Right kidney (tissue), 9 donors: ENCODE measurements at places on chromosomes 6 and 20.

DNA sequence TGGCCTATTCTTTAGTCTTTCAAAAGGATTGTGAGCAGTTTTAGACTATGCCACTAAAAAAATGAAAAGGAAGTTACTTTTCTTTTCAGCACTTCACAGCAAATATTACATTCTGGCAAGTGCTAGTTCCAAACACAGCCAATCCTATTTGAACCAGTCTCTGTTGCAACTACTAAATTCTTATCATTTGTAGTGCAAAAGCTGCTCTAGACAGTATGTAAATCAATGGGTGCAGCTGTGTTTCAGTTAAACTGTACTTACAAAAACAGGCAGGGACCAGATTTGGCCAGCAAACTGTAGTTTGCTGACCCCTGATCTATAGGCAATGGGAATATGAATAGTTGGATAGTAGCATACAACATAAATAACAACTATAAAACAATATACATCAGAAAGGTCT lies 68.1 kb upstream of the TULP1 start:
- DNase-seq: no peak

- no peak for DNase-seq
Observed at GRCh38 chr20:25624500-25624939, 706 bp upstream of the NANP start.

GRCh38 chr6:36235862-36236261 lies 34.0 kb upstream of the PNPLA1 start:
- no peak for DNase-seq

DNA sequence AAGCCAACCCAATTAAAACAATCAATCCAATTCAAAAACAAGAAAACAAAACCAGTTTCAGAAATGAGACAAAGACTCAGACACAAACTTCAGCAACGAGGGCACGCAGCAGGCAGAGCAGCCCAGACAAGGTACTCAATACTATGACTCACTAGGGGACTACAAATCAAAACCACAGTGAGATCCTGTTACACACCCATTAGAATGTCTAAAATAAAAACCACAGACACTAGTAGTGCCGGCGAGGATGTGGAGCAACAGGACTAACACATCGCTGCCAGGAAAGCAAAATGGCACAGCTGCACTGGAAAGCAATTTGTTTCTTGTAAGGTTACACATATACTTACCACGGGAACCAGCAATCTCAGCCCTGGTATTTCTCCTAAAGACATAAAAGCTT lies 28.4 kb upstream of the MAS1L start:
- no peak for DNase-seq

GRCh38 chr6:148103436-148103835 lies 239.2 kb upstream of the SASH1 start:
- no peak for DNase-seq

GRCh38 chr6:130982135-130982534 lies 80.9 kb downstream of the EPB41L2 start:
- no peak for DNase-seq

DNA sequence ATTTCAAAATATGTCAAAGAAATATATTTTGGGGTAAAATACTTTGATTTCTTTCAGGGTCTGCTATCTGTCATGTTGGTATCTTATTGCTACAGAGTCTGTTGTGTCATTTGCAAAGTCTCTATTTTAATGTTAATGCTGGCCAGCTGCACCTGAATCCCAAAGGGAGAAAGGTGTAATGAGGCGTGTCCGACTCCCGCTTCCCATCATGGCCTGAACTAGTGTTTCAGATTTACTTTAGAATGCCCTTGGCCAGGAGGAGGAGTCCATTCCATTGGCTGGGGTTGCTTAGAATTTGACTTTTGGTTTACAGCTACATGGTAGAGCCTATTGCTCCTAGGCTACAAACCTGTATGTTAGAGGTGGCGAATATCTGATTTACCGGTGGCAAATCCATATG lies 69.3 kb downstream of the FAM50B start:
- no peak for DNase-seq

GRCh38 chr6:115882174-115882573 lies 178.5 kb downstream of the FRK start:
- no peak for DNase-seq

DNA sequence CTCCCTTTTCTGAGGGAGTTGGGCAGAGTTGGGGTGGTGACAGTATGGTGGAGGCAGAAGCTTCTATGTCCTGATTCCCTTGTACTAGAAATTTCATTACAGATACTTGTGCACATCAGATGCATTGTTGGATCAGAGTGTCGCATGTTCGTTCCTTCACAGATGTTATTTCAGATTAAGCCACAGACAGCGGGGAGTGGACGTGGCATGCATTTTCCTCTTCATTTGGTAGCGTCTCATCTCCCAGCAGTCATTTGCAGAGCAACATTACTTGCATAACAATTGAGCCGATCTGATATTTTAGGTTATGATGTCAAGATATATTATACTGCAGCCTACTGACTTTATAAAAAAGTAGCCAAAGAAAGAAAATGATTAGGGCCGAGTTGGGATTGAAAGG lies 261.6 kb upstream of the SASH1 start:
- DNase-seq: no peak

DNA sequence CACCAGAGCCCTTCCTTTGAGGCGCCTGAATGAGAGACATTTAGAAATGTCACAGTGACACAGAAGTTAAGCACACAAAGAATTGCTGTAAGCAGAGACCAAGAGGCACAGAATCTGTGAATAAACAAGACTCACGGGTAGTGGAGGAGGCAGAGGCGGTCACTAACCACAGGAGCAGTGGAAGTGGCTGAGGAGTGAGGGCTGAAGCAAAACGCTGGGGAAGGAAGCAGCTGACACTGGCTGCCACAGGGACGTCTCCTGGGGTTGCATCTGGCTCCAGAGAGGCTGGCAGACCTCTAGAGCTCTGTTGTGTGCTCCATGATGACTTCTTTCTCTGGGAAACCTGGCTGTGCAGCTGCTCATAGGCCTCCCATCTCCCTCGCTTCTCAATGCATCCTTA lies 65.0 kb upstream of the SLC2A12 start:
- no peak for DNase-seq

DNA sequence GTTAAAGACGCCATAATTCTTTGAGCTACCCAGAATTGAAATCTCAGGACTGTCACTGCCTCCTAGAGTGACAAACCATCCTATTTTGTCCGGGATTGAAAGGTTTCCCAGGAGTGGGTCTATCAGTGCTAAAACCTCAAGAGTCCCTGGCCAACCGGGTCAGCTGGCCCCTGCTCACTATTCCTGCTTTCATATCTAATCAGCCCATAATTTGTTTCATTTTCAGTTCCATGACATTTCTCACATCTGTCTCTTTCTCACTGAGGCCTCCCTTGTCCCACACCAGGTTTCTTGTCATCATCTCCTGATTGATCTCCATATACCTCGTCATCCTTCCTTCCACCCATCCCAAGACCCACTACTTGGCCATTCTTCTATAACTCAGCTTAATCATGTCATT lies 98.2 kb downstream of the SLC35B3 start:
- DNase-seq: no peak

DNA sequence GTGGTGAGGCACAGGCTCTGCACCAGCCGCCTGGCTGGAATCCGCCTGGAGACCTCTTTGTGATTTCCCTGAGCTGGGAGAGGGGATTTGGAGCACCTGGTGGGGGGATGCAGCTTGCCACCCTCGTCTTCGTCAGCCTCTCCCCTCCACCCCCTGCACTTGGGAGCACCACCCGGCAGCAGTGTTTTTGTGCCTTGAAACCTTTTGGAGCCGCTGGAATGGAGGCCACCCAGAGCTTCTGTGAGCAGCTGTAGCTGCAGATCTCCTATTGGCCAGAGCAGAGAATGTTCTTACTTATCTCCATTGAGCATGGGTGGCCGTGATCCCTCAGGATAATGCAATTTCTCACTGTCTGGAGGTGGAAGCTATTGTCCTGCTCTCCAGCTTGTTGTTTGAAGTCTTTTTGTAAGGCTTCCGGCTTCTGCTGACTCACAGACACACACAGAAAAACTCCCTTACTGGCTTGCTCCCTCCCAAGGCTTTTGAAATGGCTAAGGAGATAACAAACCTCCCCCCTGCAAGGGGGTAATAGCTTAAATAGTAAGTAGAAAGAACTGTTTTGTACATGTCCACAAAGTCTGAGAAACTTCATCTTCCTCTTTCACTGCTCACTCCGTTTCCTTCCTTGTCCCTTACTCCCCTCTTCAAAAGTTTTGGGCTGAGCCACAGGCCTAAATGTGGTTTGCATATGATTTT lies 271.2 kb downstream of the PRL start:
- DNase-seq: peak; percentile 45

DNA sequence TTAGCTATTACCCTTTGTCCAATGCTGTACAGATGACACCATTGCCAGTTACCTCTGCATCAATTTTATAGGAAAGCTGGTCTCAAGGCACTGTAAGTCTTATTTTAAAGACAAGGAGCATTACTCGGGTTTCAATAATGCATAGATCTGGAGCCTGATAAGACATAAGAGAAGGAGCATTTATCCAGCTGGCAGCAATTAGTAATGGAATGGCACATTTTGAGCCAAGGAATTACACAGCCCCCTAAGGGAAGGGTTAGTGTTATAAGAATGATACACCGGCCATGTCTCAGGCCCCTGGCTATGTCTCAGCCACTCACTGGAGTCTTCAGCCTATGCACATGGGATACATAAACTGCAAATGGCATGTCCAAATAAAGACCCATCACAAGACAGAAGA lies 23.1 kb upstream of the TMEM242 start:
- DNase-seq: no peak

- no peak for DNase-seq
Observed at GRCh38 chr6:3540253-3540820, 83.5 kb upstream of the SLC22A23 start.

DNA sequence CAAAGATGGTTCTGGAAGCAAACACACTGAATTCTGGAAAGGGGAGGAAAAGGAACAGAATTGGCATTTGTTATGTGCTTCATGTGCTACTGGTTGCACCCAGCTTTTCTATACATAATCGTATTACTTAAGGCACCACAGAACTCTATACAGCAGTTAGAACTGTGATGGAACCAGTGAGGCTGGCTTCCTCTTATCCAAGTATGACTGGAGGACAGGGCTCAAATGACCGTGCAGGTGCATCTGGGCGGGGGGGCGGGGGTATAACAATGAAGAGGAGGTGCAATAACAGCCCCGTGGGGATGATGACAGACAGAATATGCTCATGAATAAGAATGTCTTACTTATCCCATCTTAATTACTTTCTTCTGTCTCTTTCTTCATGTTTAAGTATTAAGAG lies 144.2 kb downstream of the BTBD9 start:
- no peak for DNase-seq

GRCh38 chr6:116476002-116476678 lies 15.0 kb downstream of the CALHM6 start:
- DNase-seq: no peak

- no peak for DNase-seq
Observed at GRCh38 chr6:163533443-163533842, 118.9 kb downstream of the QKI start.

- DNase-seq: no peak
Observed at GRCh38 chr6:25153079-25153478, 126.1 kb upstream of the CARMIL1 start.

- no peak for DNase-seq
Observed at GRCh38 chr6:44740566-44741120, 353.1 kb downstream of the CDC5L start.

- peak; percentile 56 for DNase-seq
Observed at GRCh38 chr6:98831057-98831958, 3.1 kb upstream of the POU3F2 start.

- no peak for DNase-seq
Observed at GRCh38 chr6:46217671-46218131, 46.9 kb upstream of the ENPP5 start.

- no peak for DNase-seq
Observed at GRCh38 chr6:3176562-3177355, 19.4 kb upstream of the TUBB2A start.

- DNase-seq: no peak
Observed at GRCh38 chr6:144360401-144360800, 75.3 kb downstream of the UTRN start.

DNA sequence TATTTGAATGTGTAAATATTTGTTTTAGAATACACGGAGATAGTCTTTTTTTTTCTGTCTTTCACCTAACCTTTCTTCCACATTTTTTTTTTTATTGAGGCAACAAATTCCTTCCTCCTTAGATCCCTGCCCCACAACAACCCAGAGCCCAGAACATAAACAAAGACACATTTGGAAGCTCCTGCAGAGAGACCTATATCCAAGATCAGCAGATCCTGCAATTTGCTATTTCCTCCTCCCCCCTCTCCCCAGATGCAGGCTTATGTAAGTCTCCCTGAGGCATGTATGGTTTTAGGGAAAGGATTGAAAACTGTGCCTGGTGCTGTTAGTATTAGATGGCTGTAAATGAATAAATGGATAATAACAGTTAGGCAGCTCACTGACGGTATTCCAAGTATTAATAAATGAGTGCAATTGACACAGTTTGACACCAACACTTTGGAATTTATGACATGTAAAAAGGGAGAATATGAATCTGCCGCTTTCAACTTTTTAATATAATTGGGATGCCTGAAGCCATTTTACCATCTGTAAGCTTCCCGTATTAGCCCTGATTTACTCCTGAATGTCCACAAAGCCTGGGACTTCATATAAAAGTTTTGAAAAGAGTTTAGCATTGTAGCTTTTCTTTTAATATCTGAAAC lies 608.3 kb upstream of the CITED2 start:
- DNase-seq: no peak

- no peak for DNase-seq
Observed at GRCh38 chr6:12608874-12609273, 107.7 kb upstream of the PHACTR1 start.

DNA sequence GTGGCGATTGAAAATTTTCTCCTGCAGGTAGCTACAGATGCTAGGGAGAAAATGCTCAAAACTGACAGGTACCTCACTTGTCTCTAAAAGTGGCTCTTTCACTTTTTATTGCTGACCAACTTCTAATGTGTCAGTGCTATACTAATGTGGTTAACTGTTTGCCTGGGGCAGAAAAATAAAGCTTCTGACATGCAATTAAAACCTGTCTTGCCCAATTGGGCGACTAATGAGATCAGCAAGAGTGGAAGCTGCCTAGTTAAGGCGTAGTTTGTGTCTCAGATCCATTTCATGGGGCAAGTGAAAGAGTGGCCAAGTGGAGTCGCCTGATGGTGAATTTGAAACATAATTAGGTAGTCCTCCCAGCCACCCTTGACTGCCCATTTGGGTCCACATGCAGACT lies 193.3 kb downstream of the TSHZ2 start:
- DNase-seq: no peak

GRCh38 chr6:38220069-38220723 lies 400.7 kb downstream of the ZFAND3 start:
- DNase-seq: no peak
